ENCODE measurements at places on chromosomes 1 and 21.
A peak's percentile ranks its signal among the peaks of the same experiment; 100 is the strongest.

DNA sequence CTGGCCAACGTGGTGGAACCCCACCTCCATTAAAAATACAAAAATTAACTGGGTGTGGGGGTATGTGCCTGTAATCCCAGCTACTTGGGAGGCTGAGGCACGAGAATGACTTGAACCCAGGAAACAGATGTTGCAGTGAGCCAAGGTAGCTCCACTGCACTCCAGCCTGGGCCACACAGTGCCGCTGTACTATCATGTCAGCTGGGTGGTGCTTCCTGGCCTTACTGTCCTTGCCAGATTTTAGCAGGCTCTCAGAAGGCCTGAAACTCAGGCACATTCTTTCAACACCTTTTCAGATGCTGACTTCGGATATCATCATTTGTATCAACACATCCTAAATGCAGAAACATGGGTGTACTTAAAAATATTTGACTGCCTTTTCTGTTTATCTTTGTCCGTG lies 31.6 kb upstream of the NBL1 start:
- no peak for DNase-seq

GRCh38 chr1:30194046-30194619 lies 529.3 kb downstream of the MATN1 start:
- no peak for DNase-seq

- no peak for DNase-seq
These were observed 1048.3 kb downstream of the AMY1C start for GRCh38 chr1:104797982-104798381.

GRCh38 chr1:223030871-223031400 lies 112.1 kb downstream of the TLR5 start:
- no peak for DNase-seq

DNA sequence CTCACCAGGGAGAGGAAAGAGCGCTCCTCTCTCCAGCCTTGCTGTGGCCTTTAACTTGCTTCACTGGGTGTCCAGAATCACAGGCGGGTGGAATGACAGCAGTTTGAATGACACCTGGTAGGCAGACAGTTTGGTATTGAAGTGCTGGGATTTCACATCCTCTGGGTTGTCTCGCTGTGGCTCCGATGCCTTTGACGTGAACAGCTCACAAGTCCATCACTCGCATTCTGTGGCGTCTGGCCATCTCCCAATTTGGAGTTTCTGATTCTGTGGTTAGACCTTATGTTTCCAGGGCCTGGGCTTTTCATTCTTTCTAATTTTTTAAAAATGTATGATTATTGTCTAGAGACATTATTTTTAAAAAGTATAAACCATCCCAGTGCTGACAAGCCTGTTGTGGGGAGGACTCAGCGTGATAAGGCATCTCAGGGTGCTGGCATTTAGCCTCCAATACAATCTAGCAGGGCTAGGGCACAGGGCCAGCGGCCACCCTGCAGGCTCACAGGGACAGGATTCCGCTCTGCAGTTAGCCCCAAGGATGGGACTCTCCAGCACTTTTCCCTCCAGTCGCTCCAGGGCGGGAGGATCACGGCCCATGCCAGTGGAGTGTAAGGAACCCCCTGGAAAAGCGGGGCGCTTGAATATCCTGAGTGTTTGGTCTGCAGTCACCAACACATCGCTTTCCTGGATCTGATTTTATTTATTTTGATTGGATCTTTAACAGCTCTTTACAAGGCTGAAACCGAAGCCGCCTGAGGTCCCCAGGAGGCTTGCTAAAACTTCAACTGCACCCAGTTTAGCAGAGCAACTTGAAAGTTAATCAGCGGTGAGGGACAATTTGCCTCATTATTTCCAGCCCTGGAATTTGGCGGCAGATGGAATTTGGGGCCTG lies 178.3 kb downstream of the TRABD2B start:
- no peak for DNase-seq

DNA sequence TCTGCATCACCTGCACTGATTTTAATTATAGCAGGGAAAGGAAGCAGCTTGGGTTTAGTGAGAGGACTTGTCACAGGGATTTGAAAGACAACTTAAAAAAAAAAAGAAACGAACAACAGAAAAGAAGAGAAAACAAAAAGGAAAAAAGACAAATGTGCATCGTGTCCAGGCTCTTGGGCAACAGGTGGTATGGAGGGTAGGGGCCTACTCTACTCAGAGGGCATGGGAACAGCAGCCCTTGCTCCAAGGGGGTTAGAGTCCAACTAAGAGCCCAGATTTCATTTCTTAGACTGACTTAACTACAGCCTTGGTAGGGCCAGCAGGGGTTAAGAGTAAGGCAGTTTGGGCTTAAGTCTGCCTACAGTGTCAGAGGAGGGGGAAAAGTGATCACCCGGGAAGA lies 15.3 kb upstream of the EXOSC10 start:
- no peak for DNase-seq

- DNase-seq = no peak
These were observed 29.3 kb downstream of the ATP1A1 start for GRCh38 chr1:116402333-116402732.

GRCh38 chr1:229208481-229208880 lies 62.4 kb upstream of the RAB4A start:
- DNase-seq = no peak

DNA sequence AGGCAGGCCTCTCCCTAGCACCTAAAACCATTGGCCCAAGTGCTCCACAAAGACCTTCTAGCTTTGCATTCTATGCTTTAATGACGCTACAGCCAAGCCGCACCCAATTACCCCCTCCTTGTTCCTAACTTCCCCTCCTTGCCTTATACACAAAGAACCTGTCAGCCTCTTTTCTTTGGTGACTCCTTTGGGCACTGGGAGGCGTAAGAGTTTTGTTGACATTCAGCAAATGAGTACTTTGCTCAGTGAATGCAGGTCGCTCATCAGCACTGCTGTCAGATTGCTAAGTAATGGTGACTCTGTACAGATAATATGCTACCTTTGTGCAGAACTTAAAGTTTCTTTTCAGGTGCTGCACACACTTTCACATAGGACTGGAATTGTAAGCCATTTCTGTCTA lies 187.6 kb upstream of the FAM78B start:
- DNase-seq = no peak

- DNase-seq = no peak
These were observed 91.3 kb downstream of the ATP5PO start for GRCh38 chr21:33824156-33824941.

DNA sequence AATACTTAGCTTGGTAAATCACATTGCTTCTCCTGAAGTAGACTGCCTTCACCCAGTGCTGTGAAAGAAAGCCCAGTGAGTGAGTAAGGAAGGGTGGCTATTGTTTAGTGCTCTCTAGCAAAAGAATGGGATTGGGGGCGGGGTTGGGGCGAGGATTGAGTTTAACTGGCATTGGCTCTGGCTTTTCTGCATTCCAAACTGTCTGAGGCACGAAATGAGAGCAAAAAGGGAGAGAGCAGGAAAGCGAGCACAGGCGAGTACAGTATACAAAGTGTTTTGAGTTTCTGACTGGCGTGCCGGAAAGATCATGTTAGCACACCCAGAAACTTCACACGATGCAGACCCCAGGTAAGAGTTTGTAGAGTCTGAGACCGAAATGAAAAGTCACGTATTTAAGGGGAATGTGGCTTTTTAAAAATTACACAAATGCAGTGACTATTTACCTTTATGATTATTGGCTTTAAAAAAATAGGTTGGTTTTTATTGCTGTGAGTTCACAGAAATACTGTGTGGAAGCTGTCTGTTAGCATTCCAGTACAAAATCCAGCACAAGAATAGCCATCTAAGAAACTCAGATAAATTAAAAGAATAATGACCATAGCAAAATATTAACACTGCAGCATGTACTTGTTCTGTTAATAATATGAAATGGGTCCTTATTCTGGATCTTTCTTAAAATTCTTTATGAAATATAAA lies 155.4 kb downstream of the CLEC20A start:
- no peak for DNase-seq

DNA sequence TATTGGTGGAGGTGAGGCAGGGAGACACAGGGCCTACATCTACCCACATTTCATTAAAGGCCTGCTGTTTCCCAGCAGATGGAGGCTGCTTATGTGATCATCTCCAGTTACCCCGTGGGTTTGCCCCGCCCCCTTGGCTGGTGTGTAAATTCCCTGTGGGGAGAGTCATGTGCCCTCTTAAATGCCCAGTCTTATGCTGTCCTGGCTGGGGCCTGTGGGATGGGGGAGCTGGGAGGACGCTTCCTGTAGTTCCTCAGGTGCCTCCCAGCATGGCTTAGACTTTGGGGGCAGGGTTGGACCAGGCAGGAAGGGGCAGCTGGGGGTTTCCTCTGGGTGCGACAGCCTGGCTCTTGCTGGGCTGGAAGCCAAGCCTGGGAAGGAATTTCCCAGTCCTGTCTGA lies 15.5 kb upstream of the CITED4 start:
- DNase-seq = peak; percentile 47

GRCh38 chr1:78426408-78426807 lies 64.4 kb upstream of the PTGFR start:
- DNase-seq = no peak

DNA sequence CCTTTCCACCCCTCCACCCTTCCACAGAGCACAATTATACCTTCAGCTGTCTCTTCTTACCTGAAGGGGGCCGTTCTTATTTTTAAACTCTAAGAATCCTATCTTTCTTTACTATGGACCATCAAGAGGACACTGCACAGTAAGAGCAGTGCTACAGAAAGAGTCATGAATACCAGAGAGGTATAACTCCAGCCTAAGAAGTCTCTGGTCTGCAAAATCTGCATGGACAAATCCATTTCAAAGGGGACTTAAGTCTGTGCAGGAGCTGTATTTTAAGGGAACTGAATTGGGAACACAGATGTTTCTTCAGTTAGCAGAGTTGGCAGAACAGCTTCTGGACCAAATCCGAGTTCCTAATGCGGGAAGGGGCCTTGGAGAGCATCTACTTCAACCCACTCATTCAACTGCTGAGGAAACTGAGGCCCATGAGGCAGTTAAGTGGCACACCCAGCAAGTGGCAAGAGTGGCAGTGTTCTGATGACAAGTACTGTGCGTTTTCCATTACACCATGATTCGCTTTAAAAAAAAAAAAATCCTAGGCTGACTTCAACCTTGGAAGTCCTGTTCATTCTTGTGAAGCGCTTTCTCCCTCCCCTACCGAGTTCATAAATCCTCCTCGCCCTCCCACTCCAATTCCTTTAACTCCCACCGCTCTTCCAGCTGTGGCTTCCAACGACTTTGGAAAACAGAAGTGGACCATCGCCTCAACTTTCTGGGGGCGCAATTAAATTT lies 1.8 kb downstream of the PLPP3 start:
- DNase-seq = no peak

- peak; percentile 14 for DNase-seq
These were observed 22.6 kb downstream of the F5 start for GRCh38 chr1:169563650-169564049.

GRCh38 chr1:39574646-39575045 lies 1.9 kb downstream of the PABPC4 start:
- no peak for DNase-seq

GRCh38 chr1:219573158-219573557 lies 39.7 kb downstream of the ZC3H11B start:
- no peak for DNase-seq

DNA sequence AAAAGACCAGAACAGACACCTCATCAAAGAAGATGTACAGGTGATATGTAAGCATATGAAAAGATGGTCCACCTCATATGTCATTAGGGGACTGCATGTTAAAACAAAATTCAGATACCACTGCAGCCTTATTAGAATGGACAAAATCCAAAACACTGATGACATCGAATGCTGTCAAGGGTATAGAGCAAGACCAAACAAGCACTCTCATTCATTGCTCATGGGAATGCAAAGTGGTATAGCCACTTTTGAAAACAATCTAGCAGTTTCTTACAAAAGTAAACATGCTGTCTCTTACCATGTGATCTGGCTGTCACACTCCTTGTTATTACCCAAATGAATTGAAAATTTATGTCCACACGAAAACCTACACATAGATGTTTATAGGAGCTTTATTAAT lies 426.6 kb upstream of the ESRRG start:
- DNase-seq = no peak

Measured in MV-4-11 (cell line).